ENCODE measurements at places on chromosomes 2 and 18. TPM values are rescaled to one million over a fixed set of nuclear protein-coding genes. Genes with fewer than 3 reads are reported as not detected.

- DNase-seq, result no peak
Measured at GRCh38 chr18:46040033-46040746, 31.9 kb downstream of the PSTPIP2 start.

- DNase-seq, result no peak
Measured at GRCh38 chr18:57164401-57164800, 17.5 kb downstream of the BOD1L2 start.

GRCh38 chr2:181352158-181352557 lies 105.0 kb upstream of the ITGA4 start:
- DNase-seq, result no peak

GRCh38 chr18:31356025-31356424 lies 20.6 kb upstream of the DSG4 start:
- DNase-seq, result no peak

CNDP1 gene
- polyA plus RNA-seq, result 90.4 TPM

NBAS gene
- 34.8 TPM for polyA plus RNA-seq

- DNase-seq, result no peak
Measured at GRCh38 chr18:75344615-75345014, 82.9 kb downstream of the SMIM21 start.

DNA sequence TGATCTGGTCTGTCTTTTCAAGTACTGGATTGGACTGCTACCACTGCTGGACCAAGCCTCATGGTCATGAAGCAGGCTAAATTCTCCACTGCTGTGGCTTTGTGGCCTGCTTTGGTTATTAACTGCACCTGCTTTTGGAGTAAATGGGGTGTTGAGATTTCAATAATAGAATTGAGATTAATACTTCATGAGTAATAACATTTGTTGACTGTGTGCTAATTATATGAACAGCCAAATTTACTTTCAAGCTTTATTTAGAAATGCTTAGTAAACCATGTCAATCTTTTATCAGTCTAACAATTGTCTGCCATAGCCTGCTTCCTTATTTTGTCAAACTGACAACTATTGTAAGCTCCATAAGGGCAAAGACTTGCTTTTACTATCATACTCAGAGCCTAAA lies 27.4 kb upstream of the MTIF2 start:
- DNase-seq, result no peak

GRCh38 chr18:45284174-45284573 lies 331.1 kb upstream of the SLC14A2 start:
- DNase-seq, result no peak

Data from brain (organoid and tissue), 16 donors.